GM12864 (cell line): ENCODE measurements at places on chromosomes 2 and 18.
A peak's percentile ranks its signal among the peaks of the same experiment; 100 is the strongest.

DNA sequence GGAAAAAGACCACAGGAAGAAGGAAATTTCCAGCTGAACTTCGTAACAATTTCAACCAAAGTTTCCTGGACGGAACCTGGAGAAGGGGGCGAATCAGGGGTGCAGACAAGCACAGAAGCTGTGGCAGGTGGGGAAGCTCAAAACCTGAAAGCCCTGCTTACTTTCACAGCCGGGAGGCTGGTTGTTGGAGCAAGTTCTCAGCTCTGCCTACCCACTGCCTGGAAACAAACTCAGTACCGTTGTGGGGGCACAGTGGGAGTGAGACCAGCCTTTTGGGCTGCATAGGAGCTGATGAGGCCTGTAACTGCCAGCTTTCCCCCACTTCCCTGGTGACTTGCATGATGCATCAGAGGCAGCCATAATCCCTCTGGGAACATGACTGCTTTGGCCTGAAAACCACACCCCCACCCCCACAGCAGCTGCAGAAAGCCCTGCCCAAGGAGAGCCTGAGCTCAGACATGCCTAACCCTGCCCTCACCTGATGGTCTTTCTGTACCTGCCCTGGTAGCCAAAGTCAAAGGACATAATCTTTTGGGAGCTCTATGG is 207.0 kb upstream of the VWC2L start:
- DNase-seq = no peak

DNA sequence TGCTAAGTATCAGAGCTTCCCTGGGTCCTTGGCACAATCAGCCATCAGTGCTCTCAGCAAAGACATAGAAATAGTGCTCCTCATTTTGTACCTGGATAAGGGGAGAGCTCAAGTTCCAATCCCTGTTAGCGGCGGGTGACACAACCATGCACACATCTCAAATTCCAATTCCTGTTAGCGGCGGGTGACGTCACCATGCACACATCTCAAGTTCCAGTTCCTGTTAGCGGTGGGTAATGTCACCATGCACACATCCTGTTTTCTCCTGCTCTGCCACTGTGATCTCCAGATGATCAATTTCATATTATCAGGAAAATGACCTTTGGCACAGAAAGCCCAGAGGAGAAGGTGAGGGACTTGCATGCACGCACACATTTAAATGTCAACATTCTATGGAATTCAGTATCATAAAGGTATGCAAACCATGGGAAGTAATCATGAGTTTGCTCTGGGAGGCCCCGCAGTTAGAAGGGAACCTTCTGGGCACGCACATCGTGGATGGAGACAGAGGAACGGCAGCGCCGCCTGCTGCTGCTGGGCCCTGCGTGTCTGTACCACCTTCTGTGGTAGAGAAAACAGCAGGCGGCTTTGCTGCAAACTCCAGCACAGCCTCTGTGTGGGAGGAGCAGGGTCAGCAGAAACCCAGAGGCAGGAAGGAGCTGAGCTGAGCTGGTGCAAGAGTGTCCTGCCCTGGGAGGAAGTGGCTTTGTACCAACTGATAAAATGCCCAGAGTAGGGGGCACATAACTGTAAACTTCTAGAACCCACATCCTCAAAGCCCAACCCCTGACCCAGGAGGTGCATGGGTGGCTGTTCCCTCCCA is 77.8 kb downstream of the MBP start:
- DNase-seq = peak; percentile 86

- DNase-seq = no peak
Measured at GRCh38 chr2:207238831-207239701, 73.3 kb upstream of the KLF7 start.

DNA sequence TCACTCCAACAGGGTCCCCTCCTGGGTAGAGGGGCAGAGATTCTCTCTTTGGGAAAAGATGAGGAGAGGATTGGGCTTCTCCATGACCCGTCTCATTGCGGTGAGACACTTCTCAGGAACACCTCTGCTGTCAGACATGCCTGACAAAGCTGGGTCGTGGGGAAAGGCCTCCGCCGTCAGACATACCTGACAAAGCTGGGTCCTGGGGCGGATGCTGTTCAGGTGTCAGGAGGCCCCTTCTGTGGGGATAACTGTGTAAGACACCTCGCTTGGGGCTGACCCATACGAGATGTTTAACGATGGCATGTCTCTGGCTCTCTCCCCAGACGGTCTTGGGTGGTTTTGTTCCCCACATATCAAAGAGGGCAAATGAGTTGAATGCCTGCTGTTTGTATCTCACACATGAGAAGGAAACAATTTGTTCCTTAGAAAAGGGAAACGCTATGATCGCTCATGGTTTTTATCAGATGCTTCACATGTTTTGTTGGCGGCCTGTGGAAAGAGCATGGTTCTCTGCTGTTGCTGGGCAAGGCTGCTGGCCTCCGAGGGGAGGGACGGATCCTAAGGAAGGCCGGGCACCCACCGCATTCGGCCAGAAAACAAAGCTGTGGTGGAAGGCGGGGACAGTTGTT is 40.8 kb upstream of the PXDN start:
- no peak for DNase-seq

- DNase-seq = no peak
Measured at GRCh38 chr2:10255189-10256030, 47.3 kb upstream of the HPCAL1 start.

DNA sequence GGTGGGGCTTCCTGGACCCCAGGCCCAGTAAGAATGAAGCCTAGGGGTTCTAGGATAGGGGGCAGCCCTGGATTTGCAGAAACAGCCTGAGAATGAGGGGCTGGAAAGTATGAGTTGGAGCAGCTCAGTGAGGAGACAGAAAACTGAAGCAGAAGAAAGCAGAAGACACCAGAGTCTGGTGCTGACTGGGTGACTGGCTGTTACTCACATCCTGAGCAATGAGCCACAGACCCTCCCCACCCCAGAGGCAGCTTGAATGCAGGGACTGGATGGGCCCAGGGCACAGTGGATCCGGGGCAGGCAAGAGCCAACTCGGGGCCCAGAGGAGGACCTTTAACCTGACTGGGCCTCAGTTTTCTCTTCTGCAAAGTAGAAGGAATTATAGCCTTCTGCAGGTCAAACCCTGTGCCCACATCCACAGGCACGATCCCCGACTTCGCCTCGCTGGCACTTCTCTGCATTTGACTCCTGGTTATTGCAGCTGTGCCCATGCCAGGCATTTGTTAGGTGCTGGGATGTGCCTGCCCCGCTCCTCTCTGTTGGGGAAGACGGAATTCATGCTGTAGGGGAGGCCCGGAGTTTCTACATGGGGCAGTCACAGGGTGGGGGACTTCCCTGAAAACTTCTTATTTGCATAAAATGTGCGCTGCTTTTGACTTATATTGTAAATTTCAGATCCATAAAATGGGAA is 8.5 kb downstream of the STEAP3 start:
- no peak for DNase-seq

DNA sequence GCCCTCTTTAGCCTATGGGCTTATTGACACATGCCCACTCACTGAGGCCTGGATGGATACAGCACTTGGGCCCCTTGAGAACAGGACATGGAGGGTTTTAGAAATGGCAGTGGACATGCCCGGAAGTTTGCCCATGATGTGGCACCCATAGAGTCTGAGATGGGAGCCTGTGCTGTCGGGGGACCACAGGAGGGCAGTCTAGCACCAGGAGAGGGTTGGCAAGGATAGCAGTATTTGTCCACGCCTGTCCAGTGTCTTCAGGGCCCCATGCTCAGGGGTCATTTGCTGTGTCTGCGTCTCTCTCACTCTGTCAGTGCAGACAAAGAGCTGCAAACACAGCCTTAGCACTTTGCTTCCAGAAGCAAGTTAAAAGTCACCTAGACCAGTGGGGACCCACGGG is 48.7 kb downstream of the IL1RL2 start:
- DNase-seq = no peak

GRCh38 chr2:1686784-1687105 is 57.6 kb downstream of the PXDN start:
- DNase-seq = no peak

DNA sequence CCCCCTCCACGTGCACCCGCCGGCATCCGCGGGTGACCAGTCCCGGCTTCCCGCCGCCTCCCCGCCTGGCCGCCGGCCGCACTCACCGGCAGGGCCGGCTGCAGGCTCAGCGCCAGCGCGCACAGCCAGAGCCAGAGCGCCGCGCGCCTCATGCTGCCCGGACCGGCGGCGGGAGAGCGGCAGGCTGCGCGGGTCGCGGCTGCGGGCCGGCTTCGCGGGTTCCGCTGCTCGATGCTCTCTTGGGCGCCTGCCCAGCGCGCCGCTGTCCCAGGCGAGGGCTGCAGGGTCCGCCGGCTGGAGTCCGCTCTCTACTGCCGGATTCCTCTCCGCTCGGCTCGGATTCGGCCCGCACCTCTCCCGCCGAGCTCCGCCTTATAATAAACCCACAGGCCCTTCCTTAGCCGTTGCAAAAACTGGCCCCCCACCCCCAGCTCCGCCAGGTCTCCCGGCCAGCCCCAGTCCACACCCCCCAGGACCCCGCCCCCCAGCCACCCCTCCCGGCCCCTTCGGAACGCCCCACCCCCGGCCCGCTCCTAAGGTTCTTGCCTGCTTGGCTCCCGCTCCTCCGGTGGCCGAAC is at the start of gene SDC1:
Gene SDC1 (minus strand): TSS at position 415 of the 578 bp plus-strand sequence. CDS start 263 bp downstream, at position 152.
- no peak for DNase-seq
